CD4-positive, alpha-beta T cell treated with Interleukin-1 beta for 1 hour (primary cell): ENCODE measurements at places on chromosomes 5 and 9.
A peak's percentile ranks its signal among the peaks of the same experiment; 100 is the strongest.

DNA sequence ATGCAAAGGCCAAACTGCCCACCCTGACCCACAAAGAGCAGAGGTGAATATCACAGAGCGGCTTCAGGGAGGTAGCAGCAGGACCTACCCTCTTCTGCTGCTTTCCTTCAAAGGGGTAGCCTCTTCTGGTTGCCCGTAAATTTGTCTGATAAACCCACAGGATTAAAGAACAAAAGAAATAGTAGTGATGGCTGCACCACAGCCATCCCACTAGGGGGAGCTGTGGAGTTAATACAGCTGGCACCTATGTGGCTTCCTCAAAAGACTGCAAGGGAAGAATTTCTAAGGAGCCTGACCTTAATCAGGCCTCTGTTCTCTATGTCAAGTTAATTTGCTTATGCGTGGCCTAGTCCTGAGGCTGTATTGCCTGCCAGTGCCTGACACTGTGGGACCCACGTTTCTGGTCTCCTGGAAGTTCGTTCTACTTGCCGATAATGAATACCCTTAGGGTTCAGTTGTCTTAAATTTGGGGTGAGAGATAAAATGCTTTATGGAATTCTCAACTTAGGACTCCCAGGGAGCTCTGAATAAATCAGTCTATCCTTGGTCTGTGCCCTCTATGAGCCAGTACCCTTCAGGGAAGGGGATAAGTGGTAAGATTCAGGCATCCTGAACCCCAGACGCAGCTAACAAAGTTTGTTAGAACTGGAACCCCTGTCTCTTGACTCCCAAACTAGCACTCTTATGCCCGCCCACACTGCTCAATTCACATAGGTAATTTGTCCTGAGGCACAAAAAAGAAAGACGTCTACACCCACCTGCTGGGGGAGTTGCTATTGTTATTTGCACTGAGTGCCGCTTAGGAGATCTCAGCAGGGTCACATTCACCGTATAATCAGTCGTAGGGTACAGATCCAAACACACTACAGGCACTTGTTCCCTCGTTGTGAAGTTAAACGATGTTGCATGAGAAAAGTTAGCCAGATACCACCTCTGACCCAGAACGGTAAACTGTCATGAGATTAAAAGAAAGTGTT, 77.1 kb downstream of the SUSD1 start:
- DNase-seq = peak; percentile 78

GRCh38 chr5:126280343-126280742, 142.9 kb upstream of the GRAMD2B start:
- no peak for DNase-seq

GRCh38 chr5:104606258-104606829, 1043.8 kb upstream of the NUDT12 start:
- no peak for DNase-seq

- peak; percentile 98 for DNase-seq
These were observed at the start of gene RABGAP1 for GRCh38 chr9:122940749-122941581. Gene RABGAP1, plus strand, starts transcription at chr9:122941020. Its CDS starts 16,040 bp downstream, at chr9:122957060.

DNA sequence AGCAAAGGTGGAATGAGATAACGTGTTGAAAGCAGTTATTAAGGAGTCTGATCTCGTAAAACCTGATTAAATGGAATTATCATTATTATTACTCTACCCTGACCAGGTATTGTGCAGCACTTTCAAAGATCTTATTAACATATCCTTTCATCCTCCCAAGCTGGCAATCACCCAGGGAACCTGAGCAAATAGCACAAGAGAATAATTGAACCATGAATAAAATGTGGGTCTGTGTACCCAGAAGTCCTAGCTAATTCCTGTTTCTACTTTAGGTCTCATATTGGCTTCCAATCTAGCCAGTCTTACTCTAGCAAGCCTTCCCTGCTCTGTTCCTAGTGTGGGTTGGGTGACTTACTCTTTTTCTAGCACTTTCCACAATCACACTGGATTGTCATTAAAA, 162.2 kb upstream of the STK32A start:
- DNase-seq = no peak

DNA sequence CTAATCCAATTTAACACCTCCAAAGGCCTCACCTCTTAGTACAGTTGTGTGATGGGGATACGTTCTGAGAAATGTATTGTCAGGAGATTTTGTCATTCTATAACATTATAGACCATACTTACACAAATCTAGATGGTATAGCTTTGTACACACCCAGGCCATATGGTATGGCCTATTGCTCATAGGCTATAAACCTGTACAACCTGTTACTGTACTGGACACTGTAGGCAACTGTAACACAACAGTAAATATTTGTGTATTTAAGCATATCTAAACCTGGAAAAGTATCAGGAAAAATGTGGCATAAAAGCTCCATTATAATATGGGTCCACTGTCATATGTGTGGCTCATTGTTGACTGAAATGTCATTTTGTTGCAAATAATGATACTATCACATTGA, 12.1 kb downstream of the ACER2 start:
- DNase-seq = no peak

DNA sequence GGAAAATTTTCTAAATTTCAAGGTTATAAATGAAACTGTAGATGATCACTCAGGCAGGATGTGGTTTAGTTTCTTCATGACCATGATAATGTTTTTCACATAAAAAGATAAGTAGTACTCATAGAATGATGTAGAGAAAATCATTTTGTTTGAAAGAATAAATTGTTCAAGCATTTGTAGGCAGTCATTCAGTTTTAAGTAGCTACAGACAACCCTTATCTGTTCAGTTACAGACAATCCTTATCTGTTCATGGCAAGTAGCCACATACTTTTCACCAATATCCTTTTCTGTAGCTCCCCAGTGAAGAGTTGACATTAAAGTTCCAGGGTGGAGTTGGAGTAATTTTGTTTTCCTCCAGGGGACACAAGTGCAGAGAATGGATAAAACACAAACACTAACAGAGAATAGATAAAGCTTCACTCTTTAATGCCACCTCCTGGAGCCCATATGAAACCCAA, 278.1 kb upstream of the TNC start:
- DNase-seq = no peak

GRCh38 chr9:92525306-92525705, 10.5 kb downstream of the ECM2 start:
- DNase-seq = no peak

GRCh38 chr5:147450606-147451005, 59.3 kb downstream of the DPYSL3 start:
- no peak for DNase-seq

- no peak for DNase-seq
These were observed 351.8 kb upstream of the ADAMTSL1 start for GRCh38 chr9:18122171-18122570.

- DNase-seq = no peak
These were observed 41.2 kb downstream of the PDCD1LG2 start for GRCh38 chr9:5551368-5552150.

GRCh38 chr9:131394464-131395156, 724 bp downstream of the PRRC2B start:
- DNase-seq = peak; percentile 50

DNA sequence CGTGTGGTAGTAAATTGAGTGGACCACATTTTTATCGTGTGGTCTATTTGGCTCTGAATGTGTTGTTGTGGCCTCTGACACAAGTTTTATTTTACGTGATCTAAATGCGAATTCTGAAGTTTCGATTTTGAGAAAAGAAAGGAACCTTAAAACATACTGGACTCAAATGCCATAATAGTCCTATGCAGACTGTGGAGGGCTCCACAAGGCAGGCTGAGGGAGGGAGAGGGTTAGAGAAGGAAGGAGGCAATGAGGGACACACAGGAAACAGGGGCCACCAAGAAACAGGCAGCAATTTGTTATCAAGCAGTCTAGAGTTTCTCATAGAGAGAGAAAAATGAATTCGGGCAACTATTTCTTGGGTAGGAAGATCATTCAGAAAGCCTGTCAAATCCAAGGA, 110.4 kb upstream of the SEMA6A start:
- no peak for DNase-seq

- DNase-seq = no peak
These were observed 65.5 kb upstream of the SMIM23 start for GRCh38 chr5:171720086-171720485.

DNA sequence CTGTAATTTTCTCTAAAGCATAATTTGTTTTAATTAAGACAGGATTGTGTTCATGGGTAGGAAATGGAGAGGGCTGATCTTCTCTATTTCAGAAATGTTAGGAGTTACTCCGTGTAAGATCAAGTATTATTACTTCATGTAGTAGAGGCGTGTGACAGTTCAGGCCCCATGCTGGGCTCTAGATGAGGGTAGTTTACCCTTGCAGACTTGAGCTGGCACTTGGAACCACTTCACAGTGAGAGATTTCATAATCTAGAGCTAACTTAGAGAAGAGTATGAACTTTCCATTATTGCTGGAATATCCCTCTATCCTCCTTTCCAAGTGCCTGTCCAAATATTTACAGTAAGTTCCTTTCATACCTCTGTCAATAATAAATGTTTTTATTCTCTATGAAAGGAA, 195.1 kb downstream of the PCSK5 start:
- DNase-seq = no peak

GRCh38 chr9:135937521-135938489, 23.4 kb downstream of the UBAC1 start:
- no peak for DNase-seq

DNA sequence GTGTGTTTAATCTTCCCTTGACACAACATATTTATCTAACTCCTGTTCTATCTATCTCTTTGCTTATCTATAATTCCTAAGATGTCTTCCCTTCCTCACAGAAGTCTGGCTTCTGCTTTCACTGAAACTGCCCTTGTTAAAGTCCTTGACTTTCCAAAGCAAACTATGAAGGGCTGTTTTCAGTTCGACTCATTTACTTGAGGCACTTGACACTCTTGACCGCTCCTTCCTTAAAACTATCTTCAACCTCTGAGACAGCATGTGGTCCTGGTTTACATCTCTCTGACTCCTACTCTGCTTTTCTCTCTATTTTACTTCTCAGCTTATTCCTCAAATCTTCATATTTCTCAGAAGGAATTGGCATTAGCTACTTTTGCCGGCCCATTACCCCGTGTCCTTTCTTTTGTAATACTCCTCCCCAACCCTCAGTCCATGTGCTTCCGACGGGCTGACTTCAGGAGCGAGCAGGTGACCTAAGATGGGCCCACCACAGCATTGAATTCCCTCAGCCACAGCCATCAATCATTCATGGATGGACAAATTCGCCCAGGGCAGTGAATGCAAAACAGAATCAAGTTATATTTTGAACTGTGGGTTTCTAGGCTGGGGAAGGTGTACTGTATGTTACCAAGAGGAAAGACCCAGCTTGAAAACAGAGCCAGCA, 1089.2 kb downstream of the PTPRD start:
- no peak for DNase-seq

- no peak for DNase-seq
These were observed 6.9 kb upstream of the GSN start for GRCh38 chr9:121261107-121261460.

DNA sequence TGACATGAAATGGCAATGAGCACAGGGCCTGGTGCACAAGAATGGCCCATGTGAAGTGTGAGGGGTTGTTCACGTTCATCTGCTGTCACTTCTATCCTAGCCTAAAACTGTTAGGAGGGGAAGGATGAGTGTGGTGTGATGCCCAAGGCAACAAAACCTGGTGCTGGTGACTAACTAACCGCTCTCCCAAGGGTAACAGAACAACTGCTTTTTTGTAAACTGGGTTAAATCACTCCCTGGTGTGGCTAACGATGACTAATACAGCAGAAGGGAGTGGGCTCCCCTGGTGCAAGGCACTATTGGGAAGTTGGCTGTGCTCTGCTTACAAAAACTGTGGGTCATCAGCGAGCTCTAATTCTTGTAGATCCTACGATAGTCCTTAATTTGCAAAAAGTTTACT, 103.2 kb upstream of the VCAN start:
- no peak for DNase-seq

- no peak for DNase-seq
These were observed 24.7 kb upstream of the RNU6ATAC start for GRCh38 chr9:134189145-134189469.

- no peak for DNase-seq
These were observed 508.2 kb downstream of the CDK5RAP2 start for GRCh38 chr9:120071760-120072159.

DNA sequence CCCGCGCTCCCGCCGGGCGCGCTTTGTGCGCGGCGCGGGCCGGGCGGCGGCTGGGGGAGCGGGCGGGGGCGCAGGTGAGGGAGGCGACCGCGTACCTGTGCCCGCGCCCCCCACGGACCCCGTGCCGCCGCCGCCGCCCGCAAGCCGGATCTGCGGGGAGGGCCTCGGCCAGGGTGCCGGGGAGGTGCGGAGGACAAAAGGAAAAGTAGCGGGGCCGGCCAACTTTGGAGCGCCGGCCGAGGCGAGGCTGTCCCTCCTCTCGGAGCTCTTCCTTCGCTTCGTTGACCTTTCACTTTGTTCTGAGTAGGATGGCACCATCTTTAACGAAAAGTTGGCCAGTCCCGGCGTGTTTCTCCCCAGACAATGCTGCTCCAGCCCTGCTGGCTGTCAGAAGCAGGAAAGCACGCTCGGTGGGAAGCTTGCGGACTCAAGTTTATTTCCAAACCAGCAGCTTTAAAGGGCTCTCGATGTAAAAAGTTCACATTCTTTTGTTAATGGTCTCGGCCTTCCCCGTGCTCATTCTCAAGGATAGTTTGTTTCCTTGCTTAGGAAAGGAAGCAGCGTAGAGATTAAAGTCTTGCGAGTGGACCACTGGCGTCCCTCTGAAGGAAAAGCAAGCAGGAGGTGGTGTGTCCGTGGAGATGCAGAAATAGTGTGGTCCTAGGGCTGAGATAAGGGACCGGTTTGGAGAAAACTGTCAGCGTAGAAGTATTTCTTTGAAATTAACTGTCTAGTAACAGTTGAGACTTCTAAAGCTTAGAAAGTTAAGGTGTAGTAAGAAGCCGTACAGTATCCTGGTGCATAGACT, 639 bp downstream of the EHMT1 start:
- DNase-seq = no peak

DNA sequence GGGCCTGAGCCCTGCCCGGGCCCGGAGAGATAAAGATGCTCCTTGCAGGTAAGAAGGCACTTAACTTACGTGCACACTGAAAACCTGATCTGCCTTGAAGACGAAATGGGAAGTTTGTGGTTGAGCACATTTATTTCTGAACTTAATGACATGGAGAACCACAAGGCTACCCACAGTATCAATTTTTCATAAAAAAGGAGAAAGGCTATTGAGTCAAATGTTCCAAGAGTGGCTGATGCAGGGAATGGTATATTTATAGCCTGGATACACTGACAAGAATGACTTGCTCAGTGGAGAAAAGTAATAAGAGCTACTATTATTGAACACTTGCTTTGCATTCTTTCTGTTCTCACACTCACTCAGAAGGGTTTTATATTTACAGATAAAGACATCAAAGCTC, 419.3 kb downstream of the ACTL7B start:
- no peak for DNase-seq

DNA sequence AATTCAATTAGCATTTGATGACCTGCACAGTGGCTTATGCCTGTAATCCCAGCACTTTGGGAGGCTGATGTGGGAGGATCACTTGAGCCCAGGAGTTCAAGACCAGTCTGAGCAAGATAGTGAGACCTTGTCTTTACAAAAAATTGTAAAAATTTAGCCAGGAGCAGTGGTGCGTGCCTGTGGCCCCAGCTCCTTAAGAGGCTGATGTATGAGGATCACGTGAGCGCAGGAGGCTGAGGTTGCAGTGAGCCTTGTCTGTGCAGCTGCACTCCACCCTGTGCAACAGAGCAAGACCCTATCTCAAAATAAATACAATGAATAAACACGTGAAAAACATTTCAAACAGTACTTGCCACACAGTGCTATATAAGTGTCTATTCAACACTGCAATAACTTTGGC, 4.2 kb downstream of the ABCA1 start:
- DNase-seq = no peak

- DNase-seq = no peak
These were observed 408.1 kb downstream of the MAT2B start for GRCh38 chr5:163913548-163913947.
